ENCODE measurements at places on chromosomes 5 and 9.

DNA sequence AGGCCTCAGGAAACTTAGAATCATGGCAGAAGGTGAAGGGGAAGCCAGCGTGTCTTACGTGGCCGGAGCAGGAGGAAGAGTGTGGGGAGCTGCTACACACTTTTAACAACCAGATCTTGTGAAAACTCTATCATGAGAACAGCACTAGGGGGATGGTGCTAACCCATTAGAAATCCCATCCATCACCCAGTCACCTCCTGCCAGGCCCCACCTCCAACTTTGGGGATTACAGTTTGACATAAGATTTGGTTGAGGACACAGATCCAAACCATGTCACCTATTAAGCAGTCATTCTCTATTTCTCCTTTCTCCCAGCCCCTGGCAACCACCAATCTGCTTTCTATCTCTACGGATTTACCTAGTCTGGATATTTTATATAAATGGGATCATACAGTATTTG lies 26.9 kb downstream of the PBX3 start:
- no peak for DNase-seq

DNA sequence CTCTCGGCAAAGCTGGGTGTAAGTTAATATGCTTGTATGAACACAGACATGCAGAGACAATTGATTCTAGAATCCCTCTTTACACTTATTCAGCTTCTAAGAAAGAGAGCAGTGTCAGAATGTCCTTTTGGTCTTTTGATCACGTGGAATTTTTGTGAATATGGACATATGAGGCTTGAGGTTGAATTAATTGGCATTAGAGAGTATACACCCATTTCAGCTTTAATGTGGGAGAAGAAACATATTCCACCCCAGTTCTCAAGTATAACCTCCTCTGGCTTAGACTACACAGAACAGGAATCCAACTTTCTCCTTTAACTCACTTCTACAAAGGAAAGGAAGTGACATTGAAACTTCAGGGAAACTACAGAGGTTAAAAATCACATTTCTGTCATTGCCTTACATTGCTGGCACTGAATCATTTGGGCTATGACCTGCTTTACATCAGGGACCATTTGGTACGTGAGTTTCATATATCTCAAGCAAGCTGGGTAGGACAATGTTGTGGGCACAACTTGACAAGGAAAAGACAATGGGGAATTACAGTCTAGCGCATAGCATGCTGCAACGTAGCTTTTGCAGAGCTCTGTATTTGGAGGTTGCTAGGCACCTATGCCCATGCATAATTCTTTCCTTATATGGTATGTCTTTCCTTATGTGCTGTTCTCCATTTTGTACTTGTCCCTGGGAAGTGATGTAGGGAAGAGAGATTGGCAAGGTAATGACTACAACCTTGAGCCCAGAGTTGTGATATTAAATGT lies 19.5 kb downstream of the DAB2 start:
- no peak for DNase-seq

DNA sequence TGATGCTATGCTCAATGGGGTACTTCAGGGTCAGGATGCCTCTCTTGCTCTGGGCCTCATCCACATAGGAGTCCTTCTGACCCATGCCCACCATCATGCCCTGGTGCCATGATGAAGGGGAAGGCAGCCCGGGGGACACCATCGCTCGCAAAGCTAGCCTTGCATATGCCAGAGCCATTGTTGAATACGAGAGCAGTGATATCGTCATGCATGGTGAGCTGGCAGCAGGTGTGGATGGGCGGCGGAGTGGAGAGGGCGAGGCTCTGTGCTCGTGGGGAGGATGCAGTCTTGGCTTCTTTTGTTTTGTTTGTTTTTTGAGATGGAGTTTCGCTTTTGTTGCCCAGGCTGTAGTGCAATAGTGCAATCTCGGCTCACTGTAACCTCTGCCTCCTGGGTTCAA lies 17.2 kb upstream of the SPZ1 start:
- no peak for DNase-seq

- DNase-seq, result no peak
These were observed 167.2 kb downstream of the PBX3 start for GRCh38 chr9:125914411-125914810.

DNA sequence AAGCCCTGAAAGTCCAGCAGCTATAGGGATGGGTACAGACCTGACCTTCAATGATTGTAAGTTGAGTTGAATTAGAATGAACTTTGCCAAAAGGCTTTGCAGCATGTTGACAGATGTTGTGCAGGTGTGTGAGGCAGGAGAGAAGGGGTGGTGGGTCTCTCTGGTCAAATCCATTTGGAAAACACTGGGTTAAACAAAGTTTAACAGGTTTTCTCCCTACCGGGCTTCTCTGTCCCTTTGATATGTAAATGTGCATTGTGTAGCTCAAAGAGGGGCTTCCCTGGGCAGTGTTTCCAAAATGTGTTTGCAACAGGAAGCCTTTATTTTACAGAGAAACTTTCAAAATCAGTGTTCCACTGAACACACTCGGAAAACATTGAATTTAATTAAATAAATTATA lies 72.1 kb upstream of the BRINP1 start:
- no peak for DNase-seq

DNA sequence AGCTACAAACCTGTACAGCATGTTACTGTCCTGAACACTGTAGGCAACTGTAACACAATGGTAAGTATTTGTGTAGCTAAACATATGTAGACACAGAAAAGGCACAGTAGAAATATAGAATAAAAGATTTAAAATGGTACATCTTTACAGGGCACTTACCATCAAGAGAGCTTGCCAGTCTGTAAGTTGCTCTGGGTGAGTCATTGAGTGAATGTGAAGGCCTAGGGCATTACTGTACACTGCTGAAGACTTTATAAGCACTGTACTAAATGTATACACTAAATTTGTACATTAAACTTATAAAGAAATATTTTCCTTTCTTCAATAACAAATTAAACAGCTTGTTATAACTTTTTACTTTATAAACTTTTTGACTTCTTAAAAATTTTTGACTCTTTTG lies 20.5 kb downstream of the ADRB2 start:
- no peak for DNase-seq

DNA sequence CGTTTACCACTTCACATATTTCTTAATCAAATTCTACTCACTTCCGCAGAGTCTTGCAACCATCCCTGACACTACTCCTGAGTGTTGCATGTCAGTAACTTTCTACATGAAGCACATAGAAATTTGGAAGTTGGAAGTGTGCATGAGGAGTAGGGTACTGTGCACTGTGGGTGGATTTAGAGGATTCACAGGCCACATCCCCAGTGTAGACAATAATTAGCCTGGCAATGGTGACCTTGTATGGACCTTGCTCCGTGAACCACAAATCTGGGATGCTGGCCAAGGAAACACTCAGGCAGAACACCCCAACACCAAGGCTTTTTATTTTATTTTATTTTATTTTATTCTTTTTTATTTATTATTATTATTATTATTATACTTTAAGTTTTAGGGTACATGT lies 25.5 kb downstream of the CTSL start:
- no peak for DNase-seq

DNA sequence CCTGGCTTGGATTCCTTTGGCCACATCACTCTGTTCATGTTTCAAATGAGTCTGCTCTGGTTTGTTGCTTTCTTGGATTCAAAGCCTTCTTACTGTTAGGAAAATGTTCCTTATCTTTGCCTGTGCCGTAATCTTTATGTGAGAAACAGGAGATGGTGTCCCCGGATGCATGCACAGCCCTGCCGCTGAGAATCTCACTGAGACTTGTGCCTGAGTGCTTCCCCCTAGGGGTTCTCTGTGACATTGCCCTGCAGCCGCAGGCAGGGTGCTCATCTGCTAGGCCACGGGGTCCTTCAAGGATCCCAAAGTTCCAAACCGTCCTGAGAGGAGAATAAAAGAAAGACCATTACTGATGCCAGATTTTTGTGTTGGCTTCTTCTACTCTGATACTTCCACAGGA lies 81.4 kb upstream of the ANKRD55 start:
- no peak for DNase-seq

DNA sequence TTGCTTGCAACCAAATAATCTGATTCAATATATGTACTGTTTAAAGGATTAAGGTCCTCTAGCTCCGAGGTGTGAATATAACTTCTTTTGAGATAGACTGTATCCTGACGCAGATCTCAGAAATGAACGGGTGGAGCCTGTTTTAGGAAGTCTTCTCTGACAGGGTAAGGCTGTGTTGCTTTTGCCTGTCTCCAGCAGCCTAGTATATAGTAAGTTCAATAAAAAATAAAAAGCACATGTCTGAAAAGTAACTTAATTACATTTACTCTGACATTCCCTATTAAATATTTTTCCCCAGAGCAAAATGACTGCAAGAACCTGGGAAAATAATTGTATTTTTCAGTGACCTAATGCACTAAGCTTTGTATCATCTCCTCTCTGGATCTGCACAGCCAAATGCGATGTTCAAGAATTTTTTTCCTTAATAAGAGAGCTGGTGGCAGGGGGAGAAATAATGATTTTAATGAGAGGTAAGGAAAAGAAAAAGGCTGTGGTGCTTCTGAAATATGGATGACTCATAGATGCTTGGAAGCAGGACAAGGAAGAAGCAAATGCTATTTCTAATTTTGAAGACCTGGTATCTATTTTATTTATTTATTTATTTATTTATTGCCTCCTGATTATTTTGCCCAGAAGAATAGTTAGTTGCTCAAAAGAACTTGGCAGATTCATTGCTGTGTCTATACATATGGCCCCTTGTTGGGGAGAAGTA lies 7.3 kb downstream of the PPP3R2 start:
- DNase-seq, result no peak

DNA sequence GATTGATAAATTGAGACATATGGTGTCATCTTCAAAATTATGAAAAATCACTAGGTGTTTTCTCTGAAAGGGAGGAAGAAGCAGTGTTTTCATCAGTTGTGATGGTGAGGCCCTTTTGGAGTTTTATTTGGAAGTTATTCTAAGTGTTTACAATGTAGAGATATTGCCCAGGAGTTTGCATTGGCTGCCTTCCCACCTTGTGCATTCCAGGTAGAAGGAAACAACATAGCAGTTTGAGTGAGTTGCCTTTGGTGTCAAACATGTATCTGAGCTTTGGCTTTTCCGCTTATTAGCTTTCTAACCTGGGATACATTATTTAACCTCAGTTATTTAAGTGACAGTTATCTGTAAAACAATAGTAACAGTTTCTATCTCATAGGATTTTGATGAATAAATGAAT lies 122.5 kb downstream of the SCAMP1 start:
- no peak for DNase-seq

GRCh38 chr5:14267991-14268708 lies 125.0 kb downstream of the TRIO start:
- no peak for DNase-seq

- no peak for DNase-seq
These were observed 115.4 kb downstream of the KIF4B start for GRCh38 chr5:155128786-155129512.

DNA sequence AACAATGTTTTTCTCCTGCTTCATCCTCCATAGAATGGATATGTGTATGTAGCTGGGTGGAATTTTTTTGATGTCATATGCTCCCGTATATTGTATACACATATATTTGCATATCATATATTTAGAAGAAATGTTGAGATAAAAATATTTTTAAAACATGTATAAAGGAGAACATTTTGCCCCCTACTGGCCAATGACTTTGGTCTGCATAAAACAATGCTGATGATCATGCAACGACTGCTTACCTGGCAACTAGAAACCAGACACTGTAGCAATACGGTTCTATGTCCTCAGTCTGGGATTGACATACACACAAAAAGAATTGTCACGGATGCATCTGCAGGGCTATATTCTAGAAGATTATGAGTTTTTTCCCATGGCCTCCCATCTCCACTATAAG lies 503.6 kb downstream of the ELAVL2 start:
- DNase-seq, result no peak

DNA sequence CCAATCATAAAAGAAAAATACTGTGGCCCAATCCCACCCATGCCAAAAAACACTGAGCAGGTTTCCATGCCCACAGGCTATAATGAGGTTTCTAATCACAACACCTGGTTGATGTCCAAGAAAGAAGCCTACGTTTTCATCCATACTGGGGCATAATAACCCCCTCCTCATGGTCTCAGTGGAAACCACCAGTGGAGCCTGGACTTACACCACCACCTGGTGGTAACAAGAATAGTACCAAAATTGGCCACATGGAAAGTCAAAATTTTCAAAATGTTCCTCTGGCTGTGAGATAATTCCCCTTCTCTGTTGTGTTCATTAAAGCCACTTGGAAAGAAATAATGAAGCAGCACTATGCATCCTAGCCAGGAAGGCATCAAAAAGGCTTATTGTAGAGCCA lies 687.3 kb upstream of the ST8SIA4 start:
- no peak for DNase-seq

GRCh38 chr9:86322973-86323644 lies 31.1 kb downstream of the TUT7 start:
- DNase-seq, result no peak

- no peak for DNase-seq
These were observed 15.3 kb upstream of the F2RL2 start for GRCh38 chr5:76638479-76638878.

DNA sequence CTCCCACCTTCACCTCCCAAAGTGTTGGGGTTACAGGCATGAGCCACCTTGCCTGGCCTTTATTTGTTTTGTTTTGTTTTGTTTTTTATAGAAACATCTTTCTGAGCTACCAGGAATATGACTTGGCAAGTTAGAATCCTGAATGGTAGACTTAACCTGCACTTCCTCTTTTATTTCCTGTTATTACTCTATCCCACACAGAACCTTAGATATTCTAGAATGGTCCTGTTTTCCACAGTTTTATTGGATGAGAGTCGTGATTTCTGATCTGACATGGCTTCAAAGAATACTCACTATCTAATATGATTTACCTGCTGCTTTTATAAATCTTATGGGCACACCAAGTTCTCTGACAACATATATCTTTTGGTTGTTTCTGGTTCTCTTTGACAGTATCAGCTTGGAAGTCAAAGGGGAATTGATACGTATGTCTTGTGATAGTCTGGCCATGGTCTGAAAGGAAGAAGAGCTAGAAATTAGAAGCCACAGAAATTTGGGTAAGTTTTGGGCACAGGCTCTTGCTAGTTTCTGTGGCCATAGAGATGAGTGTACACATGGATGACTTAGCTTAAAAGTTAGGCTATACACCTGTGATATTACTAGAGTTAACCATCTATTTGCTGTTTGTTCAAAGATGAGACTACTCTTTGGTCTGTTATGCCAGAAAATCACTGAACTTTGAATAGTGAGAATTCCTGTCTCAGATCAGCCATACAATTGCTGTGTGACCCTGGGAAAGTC lies 4.7 kb upstream of the PANK3 start:
- DNase-seq, result no peak

- DNase-seq, result no peak
These were observed 21.9 kb downstream of the TTC1 start for GRCh38 chr5:160030631-160031377.
